H54 (cell line): ENCODE measurements at places on chromosomes 3 and 15.

- no peak for DNase-seq
Observed at GRCh38 chr3:79976466-79976865, 208.7 kb upstream of the ROBO1 start.

- DNase-seq: peak; percentile 71
Observed at GRCh38 chr3:11530153-11530721, 113.5 kb downstream of the VGLL4 start.

GRCh38 chr15:56176996-56177395, 66.7 kb downstream of the RFX7 start:
- no peak for DNase-seq

DNA sequence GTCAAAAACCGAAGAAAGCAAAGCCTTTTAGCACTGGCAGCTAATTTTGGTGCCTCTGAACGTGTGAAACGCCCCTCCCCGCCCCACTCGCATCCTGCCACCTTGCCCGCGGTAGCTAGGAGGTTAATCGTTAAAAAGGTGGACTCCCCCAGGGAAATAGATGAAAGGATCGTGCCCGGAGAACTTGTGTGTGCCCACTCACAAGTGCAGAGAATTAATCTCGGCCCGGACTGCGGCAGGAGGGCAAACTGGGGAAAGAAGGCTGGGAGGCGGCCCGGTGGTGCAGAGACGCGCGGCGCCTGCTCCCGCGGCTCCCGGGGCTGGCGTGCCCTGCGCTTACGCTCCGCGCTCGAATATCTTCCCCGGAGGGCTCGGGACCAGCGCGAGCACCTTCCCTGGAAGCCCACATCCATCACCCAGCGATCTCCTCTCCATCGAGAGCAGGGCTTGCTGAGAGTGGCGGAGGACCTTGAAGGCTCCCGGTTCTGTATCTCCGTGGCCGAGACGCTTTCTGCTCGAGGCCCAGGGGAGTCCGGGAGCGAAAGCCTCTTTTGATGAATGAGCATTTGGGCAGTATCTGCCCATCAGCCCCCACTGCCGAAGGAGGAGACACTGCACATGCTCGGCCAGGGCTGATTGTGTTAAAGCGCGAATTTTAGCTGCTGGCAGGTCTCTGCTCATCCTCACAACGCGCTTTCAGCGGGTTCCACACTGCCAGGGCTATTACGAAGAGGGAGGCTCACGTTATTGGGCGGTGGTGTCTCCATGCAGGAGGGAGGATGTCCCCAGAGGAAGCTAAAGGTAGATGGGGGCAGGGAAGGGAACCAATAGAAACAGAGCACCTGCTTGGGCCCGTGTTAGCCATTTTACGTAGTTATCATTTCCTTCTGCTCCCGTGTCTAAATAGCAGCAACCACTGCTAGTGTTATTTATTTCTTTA, 1.3 kb upstream of the SPTSSB start:
- DNase-seq: no peak

GRCh38 chr3:81998139-81998755, 236.8 kb upstream of the GBE1 start:
- DNase-seq: no peak
